Stimulated activated CD4-positive, alpha-beta T cell treated with anti-CD3 and anti-CD28 coated beads, TNF-alpha, amount 100 ng/mL, for 24 hours (primary cell): ENCODE measurements at places on chromosomes 4 and X.

DNA sequence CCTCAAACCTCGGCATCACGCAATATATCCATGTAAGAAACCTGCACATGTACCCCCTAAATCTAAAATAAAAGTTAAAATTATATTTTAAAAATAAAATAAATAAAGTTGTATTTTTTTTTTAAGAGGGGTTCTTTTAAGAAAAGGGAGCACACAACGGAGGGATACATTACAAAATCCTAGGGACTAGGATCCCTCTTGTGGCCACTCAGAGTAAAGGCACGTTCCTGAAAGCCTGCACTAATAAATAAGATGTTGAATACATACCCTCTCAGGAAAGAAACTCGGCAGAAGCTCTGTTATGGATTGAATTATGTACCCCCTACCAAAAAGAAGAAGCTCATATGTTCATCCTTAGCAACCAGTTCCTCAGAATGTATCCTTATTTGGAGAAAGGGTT is 50.9 kb upstream of the PRDX4 start:
- no peak for DNase-seq

GRCh38 chrX:45851434-45851991 is 650.8 kb upstream of the DIPK2B start:
- peak; percentile 63 for DNase-seq

DNA sequence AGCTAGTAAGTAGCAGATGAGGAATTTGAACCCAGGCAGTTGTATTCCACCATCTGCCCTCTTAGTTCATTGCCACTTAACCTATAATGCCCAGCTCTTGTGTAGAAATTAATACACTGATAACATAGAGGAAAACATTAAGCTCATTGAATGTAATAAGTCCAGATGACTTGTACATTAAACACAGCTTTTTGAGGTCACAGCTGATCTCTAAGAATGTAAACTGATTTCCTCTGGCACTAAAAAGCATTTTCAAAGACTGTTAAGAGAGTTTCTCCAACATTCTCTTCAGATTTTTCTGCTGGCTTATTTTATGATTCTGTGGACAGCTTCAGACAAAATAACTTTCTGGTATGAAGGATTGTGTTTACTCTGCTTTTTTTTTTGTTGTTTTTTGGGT is 42.7 kb downstream of the HPRT1 start:
- DNase-seq = no peak

DNA sequence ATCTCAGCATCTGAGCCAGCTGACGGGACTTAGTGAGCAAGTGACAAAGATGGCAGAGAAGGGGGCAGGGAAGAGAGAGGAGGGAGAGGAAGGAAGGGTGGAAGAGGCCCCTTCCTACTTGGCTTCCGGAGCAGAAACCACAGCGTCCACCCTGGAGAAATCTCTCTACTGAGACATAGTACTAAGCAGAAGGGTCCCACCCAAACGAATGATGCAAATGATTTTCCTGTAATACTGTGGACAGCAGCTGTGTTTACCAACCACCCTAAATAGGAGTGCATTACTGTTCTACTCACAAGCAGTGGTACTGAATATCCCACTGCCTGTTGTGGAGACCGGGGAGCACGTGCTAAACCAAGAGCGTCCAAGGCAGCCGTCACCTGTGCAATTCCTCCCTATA is 29.4 kb downstream of the DTHD1 start:
- no peak for DNase-seq

GRCh38 chr4:185508181-185508580 is 27.1 kb downstream of the PDLIM3 start:
- DNase-seq = no peak

GRCh38 chr4:162874748-162875147 is 291.9 kb downstream of the NAF1 start:
- DNase-seq = no peak

DNA sequence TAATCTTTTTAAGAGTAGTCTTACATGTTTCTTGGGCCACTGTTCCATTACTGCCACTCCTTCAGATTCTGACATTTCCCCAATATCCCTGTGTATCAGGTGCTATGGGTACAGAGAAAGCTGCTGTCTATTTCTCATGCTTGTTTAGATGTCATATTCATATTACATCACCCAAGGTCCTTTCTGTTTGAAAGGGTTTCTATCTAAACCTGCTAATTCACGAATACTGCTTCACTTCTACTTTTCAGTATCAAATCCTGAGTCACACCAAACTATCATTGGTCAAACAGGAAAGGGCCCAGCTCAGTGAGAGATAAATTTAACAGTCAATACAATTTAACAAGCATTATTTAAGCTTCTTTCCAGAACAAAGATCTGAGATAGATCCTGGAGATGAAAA is 241.4 kb downstream of the UGT8 start:
- DNase-seq = no peak

DNA sequence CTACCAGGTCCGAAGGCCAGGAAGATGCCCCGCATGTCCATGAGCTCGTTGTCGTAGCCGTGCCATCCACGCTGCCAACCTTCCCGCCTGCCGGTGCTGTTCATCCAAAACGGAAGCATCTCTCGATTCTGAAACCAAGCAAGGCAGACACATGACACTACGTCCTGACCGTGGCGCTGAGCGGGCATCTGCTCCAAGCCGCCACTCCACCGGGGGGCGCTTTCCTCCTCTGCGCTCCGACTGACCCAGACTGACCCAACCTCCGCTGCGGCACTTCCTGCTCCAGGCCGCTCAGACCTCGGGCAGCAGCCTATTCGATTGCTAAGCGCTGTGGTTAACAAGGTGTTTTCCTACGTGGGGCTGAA is 120.5 kb downstream of the ENPP6 start:
- no peak for DNase-seq

DNA sequence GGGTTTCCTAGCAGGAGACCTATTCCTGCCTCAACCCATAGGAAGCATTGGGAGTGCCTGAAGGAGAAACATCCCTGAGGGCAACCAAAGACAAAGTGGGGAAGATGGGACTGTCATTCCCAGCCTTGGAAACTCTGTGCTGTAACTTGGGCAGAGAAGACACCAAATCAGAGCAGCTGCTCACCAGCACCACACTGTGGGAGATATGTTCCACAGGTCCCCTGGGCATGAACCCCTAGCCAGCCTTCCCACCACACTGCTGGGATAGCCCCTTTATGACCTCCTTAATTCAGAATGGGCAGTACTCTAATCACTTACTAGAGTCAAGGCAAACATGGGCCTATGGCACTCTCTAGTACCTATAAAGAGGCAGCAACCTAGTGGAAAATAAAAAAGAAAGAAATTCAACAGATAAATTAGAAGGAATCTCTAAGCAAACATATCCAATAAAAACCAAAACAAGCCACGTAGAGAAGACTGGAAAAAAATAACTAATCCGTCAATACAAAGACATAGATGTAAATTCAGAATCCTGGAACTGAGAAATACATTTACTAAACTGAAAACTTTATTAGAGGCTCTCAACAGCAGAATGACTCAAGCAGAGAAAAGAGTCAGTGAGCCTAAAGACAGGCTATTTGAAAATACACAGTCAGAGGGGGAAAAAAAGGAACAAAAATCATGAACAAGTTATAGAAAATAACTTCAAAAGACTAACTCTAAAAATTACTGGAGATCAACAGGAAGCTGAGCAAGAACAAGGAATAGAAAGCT is 878.4 kb upstream of the FRG1 start:
- no peak for DNase-seq

DNA sequence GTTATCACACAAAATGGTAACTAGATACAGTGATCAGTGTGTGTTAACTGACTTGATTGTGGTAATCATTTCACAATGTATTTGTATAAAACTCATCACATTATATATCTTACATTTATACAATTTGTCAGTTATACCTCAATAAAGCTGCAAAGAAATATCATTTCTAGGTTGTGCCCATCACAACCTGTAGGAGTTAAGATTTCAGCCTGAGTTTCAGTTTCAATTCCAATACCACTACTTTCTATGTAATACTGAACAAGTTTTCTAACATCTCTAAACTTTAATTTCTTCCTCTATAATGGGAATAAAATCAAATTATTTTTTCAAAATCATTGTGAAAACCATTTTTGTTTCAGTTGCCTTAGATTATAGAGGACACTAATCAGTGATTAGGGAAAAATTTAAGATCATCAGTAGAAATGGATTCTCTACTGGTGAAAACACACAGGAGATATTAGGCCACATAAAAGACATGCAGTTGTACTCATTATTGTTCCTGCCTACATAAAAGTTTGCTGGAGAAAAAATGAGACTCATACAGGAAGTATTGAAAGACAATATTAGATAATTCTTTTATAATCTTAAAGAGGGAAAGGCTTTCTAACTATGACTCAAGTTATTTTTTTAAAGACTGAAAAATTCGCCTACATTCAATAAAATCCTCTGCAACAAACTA is 18.4 kb upstream of the TBC1D1 start:
- no peak for DNase-seq

- no peak for DNase-seq
These were observed 76.9 kb upstream of the AFAP1 start for GRCh38 chr4:8016527-8016926.

- DNase-seq = no peak
These were observed 107.2 kb downstream of the TAB3 start for GRCh38 chrX:30781711-30782444.

DNA sequence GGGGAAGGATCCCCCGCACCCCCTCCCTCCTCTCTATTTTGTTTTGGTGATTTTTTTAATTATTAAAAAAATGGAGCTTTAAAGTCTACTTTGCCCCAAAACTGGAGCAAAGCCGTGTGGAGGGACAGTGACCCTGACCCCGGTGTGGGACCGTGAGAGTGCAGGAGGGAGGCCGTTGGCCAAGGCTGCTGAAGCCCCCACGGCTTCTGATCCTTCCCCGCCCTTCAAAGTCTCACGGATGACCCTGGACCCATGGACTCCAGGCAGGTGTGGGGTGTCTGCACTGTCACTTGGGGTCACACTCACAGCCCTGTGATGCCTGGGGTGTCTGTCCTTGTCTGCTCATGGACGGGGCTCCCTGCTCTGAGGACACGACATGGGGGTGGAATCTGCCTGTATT is 133.3 kb downstream of the CPZ start:
- DNase-seq = no peak

DNA sequence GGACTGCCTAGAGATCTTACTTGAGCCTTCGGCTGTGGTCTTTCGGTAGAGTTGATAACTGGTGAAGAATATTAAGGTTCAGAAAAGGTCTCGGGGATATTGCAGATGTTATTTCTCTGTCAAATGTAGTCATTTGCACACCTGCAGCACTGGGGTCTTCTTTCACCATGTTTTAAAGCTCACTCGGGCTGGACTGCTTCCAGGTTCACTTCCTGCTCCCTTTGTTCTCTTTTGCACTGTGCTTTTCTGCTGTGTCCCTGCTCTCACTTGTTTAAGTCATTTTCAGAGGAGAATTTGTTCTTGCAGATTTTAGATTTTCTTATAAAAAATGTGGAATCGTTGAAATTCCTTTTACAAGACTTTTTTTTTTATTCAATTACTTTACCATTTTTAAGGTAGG is 68.5 kb downstream of the BMPR1B start:
- DNase-seq = no peak

DNA sequence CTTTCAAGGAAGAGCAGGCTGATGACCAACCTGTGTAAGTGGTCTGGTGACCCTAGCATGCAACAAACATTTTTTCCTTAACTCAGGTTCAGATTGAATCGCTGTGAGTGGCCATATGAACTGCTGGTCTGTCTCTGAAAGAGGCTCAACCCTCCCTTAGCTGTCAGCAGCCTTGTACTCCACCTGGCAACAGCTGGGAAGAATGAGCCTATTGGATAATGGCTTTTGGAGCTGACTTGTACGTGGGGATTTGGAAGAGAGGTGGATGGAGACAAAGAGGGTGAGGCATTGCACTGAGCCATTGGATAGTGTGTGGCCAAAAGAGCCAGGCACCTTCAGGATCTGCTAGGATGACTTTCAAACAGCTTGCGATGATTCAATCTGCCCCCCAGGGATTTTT is 35.7 kb upstream of the BMP15 start:
- no peak for DNase-seq

- DNase-seq = no peak
These were observed 233.3 kb downstream of the NDST4 start for GRCh38 chr4:114879916-114880669.
